Activated naive CD4-positive, alpha-beta T cell treated with Interleukin-2 at 50 U/mL for 16 hours (primary cell): ENCODE measurements at places on chromosomes 11 and 22.

DNA sequence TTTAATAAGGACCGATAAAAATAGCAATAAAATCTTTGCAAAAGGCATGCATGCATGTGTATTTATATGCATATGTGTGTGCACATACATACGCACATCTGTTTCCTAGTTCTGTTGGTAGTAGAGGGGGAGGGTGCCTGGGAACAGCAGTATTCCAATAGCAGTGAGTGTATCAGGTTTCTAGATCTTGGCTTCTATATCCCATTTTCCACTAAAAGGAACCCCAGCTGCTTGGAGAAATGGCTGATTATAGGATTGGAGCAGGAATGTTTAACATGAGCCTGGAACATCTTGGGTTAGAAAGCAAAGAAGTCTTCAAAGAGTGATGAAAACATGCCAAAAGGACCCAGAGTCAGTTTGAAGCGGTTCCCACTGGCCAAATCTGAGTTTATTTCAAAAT lies 21.0 kb downstream of the TNRC6B start:
- no peak for DNase-seq

- no peak for DNase-seq
Observed at GRCh38 chr11:74895340-74896116, 53.4 kb downstream of the XRRA1 start.

DNA sequence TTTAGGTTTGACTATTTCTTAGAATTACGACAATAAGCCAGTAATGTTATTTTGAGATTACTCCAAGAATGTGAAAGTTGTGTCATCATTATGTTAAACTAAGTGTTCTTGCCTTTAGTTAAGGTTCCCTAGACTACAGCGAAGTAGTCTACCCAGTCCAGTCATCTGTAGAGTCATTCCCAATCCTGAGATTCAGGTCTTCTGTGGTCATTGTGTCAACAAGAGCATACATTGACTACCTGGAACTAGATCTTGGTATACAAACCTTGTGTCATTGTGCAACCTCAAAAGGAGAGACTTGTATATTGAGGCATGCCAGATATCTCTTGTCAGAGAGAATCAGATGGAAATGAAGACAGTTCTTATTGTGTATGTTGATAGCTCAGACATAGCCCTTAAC lies 115.9 kb downstream of the ATM start:
- no peak for DNase-seq

GRCh38 chr11:2713661-2714462 lies 14.1 kb upstream of the KCNQ1OT1 start:
- DNase-seq, result no peak

GRCh38 chr22:28112548-28113043 lies 193.5 kb upstream of the PITPNB start:
- DNase-seq, result no peak

- no peak for DNase-seq
Observed at GRCh38 chr11:10540546-10540914, 457 bp downstream of the RNF141 start.

GRCh38 chr11:36500315-36500721 lies 9.8 kb downstream of the TRAF6 start:
- DNase-seq, result no peak

GRCh38 chr22:44604991-44605390 lies 97.0 kb upstream of the PRR5 start:
- DNase-seq, result no peak

DNA sequence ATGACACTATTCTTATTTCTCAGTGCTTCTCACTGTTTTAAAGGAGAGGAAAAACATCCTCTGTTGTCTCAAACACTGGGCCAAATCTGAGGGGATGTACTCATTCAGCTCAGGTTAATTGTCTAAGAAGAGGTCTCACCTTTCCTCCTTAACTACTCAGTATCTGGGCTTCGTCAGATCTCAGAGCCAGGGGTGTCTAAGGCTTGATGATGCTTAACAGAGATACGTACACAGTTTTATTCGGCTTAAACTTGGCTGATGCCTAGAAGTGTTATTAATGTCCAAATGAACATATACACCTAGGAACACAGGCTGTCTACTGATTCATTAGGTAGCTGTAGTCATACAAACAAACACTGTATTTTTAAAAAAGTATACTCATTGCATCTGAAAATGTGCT lies 85.8 kb downstream of the UVRAG start:
- DNase-seq, result no peak

DNA sequence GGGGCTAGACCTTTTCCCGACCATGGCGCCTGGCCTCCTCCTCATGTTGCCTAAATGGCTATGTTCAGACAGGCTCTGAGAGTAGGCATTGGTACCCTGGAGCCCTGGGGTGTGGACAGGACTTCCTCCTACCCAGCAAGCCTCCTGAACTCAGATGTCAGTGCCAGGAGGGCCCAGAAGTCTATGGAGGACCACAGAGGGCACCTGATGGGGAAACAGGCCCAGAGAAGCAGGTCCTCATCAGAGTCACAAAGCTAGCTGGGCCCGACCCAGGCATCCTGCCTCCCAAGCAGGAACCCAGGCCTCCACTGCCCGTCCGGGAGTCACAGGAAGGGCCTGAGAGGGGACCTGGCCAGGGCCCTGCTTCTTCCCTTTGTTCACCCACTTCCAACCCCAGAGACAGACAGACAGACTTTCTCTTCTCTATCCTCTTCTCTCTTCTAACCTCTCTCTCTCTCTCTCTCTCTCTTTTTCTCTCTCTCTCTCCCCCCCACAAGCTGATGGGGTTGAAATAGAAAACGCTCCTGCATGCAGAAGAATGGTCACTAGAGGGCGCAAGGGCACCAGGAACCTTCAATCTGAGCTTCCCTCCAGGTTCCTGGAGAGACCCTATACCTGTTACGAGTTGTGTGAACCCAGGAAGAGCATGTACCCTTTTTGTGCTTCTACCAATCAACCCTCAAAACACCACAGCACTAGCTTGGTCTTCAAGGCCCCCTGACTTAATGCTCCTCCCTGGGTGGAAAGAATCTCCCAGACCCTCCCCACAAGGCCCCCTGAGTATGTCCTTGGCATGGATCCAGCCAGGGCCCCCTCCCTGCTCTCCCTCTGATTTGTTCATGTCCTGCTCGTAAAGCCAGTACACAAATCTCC lies 27.1 kb downstream of the ARAP1 start:
- DNase-seq, result peak; percentile 78

- no peak for DNase-seq
Observed at GRCh38 chr11:86781546-86781945, 18.8 kb upstream of the PRSS23 start.

- DNase-seq, result no peak
Observed at GRCh38 chr11:10716122-10716521, 22.6 kb upstream of the IRAG1 start.

DNA sequence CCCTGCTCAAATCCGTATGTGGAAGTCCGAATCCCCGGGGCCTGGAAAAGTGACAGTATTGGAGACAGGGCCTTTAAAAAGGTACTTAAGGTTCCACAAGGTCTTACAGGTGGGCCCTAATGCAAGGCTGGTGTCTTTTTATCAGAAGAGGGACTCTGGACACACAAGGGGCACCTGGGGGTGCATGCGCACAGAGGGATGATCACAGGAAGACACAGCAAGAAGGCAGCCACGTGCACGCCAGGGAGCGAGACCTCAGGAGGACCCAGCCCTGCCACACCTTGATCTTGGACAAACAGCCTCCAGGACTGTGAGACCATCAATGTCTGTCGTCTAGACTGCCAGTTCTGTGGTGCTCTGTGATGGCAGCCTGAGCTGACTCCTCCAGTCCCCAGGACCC lies 96.5 kb downstream of the SHANK2 start:
- DNase-seq, result no peak

GRCh38 chr11:35514481-35514880 lies 10.9 kb downstream of the PAMR1 start:
- no peak for DNase-seq

DNA sequence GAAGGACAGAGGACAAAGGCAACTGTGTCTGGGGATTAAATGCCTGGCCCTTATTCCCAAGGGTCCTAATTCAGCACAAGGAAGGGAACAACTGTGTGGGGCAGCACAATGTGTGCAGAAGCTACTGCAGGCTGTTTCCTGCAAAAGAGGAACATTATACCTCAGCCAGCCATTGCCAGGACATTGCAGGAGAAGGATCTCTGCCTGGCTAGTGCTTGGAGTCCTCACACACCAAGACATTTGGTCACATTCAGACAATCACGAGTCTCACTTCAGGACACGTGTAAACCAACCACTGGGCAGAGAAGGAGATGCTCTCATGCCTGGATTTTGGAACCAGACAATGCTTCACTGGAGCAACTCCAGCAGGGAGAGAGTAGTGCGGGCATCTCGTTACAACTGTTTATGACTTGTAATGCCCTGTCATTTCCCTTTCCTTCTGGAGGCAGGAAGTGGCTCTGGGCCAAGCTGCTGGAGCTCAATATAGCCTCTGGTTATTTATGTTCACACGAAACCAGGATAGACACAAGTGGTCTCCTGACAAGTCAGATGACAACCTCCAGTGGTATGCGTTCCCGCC lies 23.9 kb upstream of the ZC3H12C start:
- DNase-seq, result no peak

- no peak for DNase-seq
Observed at GRCh38 chr22:46553189-46553588, 15.8 kb upstream of the CELSR1 start.

GRCh38 chr11:71940561-71941219 lies 11.8 kb downstream of the RNF121 start:
- DNase-seq, result no peak

GRCh38 chr11:84890676-84891075 lies 736.5 kb downstream of the DLG2 start:
- DNase-seq, result no peak

- DNase-seq, result no peak
Observed at GRCh38 chr11:12540913-12541582, 133.2 kb upstream of the TEAD1 start.

GRCh38 chr11:30311189-30311588 lies 11.7 kb upstream of the ARL14EP start:
- DNase-seq, result no peak

- no peak for DNase-seq
Observed at GRCh38 chr11:61571337-61571736, 9.5 kb downstream of the SYT7 start.

DNA sequence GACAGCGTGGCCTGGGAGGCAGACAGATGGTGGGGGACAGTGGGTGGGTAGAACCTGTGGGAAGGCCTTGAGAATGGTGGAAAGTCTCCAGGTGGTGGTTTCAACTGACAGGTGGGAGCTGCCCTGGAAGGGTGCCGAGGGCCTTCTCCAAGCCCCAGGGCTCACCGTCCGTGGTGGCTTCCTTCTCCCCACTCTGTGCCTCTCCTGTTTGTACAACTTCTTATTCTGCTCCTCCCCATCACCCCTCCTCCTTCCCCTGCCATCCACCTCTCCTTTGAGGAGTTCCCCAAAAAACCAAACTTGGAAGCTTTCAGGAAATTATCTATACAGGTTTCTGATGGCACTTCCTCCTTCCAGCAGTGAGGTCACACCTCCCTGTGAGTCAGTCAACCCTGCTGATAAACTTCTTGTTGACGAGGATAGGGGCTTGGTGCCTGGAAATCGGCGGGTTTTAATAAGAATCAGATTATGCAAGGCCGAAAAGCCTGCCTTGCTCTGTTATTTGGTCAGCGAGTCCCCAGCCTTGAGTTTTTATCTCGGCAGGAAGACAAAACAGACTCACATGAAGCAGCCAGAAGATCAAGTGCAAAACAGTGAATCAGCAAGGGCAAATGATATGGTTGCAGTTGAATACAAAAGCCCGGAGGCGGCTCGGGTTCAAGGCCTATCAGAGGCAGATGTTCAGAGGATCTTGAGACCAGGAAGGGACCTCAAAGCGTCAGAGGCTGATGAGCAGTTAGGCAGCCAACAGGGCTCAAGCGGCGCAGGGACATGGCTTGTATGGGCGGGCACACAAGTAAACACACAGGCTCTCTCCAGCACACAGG lies 9.5 kb upstream of the ST3GAL4 start:
- no peak for DNase-seq

GRCh38 chr11:96085319-96085930 lies 161.5 kb upstream of the MTMR2 start:
- DNase-seq, result no peak

DNA sequence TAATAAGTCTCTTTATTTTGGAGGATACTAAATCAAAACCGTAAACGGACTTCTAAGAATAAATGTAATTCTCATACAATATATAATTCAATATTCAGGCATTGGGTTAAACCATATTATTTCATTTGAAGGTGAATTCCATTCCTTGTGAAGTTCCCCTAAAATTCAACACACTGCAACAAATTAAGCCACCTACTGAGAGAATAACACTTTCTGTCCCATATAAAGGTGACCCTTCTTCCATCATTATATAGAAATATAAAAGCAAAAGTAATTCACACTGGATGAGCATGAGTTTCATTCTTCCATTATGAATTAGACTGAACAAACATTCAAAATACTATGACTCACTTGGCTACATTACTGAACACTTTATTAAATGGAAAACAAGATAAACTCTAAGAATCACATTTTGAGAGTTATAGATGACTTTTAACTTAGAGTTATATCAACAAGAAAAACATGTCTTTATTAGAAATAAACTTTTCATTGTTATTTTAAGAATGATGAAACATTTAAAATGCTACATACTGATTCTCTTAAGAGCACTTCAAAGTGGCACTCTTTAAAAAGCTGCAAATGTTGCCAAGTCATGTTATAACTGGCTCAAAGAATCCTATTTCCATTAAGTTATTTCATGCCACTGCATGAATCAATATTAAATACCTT lies 2.8 kb downstream of the SESN3 start:
- no peak for DNase-seq

- DNase-seq, result no peak
Observed at GRCh38 chr11:110235966-110236365, 60.4 kb downstream of the RDX start.
